ENCODE measurements at places on chromosomes 16 and 17. TPM values are rescaled to one million over a fixed set of nuclear protein-coding genes. Genes with fewer than 3 reads are reported as not detected.
A peak's percentile ranks its signal among the peaks of the same experiment; 100 is the strongest.

The NR1D1 gene
- 20.5 TPM for polyA plus RNA-seq

DNA sequence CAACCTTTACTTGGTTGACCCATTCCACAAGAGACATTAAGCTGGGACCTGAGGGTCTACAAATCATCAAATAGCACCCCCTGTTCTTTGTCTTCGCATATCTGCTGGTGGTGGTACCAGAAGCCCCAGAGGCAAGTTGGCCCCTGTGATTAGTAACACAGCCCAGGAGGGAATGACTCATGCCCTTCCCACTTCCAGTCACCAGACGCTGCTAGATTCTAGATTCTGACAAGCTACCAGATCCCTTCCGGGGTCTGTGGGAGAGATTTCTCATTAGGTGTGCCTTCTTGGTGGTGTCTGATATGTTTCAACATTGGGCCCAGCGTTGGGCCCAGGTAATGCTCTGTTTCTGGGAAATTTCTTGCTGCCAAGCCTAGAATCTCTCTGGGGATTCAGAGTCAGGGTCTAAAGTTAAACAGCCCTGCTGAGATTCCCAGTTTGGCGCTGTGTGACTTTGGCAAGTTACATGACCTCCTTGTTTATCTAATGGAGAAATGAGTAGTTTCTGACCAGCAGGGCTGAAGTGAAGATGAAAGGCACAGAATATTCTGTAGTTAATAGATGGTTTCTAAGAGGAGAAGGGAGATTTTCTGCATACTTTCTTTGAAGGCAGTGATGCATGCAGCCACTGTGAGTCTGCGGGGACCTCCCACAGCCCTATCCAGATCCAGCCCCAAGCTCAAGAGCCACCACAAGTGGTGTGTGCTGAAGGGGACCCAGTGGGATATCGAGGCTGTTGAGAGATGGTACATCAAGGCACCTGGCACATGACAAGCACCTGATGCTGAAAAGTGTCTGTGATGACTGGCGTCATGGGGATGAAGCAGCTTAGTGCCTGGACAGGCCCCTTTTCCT lies 3.9 kb downstream of the TRPV2 start:
- no peak overlapping the region for H3K4me3 ChIP-seq
- peak overlapping the region; percentile 89 for H3K27ac ChIP-seq
- H3K36me3 ChIP-seq = peaks cover 27% of the 10 kb centered on the region
- H3K27me3 ChIP-seq = no peaks in the 10 kb centered on the region
- no peak for DNase-seq

- H3K4me1 ChIP-seq = peaks cover 21% of the 10 kb centered on the region
- H3K27me3 ChIP-seq = peaks cover 21% of the 10 kb centered on the region
- peaks cover 1% of the 10 kb centered on the region for H3K36me3 ChIP-seq
- peak within 1 kb of the TSS; percentile 84 for H3K27ac ChIP-seq
Measured at GRCh38 chr17:42184713-42185620, at the start of gene HCRT. HCRT (minus strand) TSS chr17:42185452; CDS start chr17:42185365, 87 bp downstream.

DNA sequence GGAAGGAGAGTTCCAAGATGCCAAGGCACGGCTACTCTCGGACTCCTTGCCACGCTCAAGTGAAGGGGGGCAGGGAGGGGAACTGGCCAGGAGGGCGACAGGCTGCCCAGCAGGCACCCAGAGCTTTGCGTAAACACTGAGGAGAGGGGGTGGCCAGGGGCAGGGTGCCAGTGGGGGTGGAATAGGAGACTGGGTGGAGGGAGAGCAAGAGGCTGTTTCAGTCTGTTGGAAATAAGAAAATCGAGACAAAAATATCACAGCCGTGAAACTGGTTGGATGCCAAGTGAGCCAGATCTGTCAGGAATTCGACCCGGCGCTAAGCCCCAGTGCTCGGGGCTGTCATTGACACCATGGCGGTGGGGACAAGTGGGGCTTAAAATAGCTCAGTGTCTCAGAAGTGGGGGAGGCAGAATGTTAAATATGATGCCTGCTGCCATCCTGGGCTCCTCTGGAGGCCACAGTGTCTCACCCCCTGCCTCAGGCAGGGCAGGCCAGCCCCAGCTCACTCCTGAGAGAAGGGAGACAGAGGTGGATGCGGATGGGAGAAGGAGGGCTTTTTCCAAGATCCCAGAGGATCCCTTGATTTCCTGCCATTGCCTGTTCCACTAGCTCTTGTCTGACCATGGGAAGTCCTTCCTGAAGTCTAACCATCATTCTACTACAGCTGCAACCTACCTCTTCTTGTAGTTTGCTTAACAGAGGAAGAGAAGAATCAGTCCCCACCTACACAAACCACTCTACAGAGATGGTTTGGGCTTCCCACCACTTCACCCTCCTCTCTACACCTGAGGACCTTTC lies 9.5 kb downstream of the PNMT start:
- H3K27me3 ChIP-seq = no peaks in the 10 kb centered on the region
- peak overlapping the region; percentile 77 for H3K27ac ChIP-seq
- peak; percentile 58 for DNase-seq
- peaks cover 20% of the 10 kb centered on the region for H3K36me3 ChIP-seq

- no peaks in the 10 kb centered on the region for H3K27me3 ChIP-seq
- no peak for DNase-seq
- H3K4me3 ChIP-seq = no peak overlapping the region
- no peaks in the 10 kb centered on the region for H3K4me1 ChIP-seq
- no peaks in the 10 kb centered on the region for H3K36me3 ChIP-seq
- H3K27ac ChIP-seq = no peak overlapping the region
Measured at GRCh38 chr17:14781123-14781522, 480.2 kb downstream of the HS3ST3B1 start.

GRCh38 chr17:61504697-61505096 lies 52.5 kb downstream of the TBX4 start:
- H3K36me3 ChIP-seq = no peaks in the 10 kb centered on the region
- DNase-seq = no peak
- H3K27me3 ChIP-seq = no peaks in the 10 kb centered on the region
- no peaks in the 10 kb centered on the region for H3K4me1 ChIP-seq
- H3K4me3 ChIP-seq = no peak overlapping the region
- no peak overlapping the region for H3K27ac ChIP-seq

The C17orf78 gene
- not detected for polyA plus RNA-seq

DNA sequence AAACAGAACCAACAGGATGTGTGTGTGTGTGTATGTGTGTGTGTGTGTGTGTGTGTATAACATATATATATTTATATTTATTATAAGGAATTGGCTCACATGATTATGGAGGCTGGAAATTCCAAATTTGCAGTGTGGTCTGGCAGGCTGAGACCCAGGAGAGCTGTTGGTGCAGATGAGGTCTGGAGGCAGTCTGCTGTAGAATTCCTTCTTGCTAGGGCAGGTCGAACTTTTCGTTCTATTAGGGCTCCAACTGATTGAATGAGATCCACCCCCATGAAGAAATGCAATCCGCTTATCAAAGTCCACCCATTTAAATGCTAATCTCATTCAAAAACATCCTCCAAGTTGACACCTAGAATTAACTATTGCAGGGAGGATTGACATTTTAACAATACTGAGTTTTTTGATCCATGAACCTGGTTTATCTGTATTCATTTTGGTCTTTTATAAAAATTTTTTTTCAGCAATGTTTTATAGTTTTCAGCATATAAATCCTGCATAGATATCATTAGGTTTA lies 85.0 kb downstream of the CYLD start:
- H3K4me1 ChIP-seq = no peaks in the 10 kb centered on the region
- no peak overlapping the region for H3K4me3 ChIP-seq
- H3K27ac ChIP-seq = no peak overlapping the region
- no peaks in the 10 kb centered on the region for H3K36me3 ChIP-seq
- no peak for DNase-seq

DNA sequence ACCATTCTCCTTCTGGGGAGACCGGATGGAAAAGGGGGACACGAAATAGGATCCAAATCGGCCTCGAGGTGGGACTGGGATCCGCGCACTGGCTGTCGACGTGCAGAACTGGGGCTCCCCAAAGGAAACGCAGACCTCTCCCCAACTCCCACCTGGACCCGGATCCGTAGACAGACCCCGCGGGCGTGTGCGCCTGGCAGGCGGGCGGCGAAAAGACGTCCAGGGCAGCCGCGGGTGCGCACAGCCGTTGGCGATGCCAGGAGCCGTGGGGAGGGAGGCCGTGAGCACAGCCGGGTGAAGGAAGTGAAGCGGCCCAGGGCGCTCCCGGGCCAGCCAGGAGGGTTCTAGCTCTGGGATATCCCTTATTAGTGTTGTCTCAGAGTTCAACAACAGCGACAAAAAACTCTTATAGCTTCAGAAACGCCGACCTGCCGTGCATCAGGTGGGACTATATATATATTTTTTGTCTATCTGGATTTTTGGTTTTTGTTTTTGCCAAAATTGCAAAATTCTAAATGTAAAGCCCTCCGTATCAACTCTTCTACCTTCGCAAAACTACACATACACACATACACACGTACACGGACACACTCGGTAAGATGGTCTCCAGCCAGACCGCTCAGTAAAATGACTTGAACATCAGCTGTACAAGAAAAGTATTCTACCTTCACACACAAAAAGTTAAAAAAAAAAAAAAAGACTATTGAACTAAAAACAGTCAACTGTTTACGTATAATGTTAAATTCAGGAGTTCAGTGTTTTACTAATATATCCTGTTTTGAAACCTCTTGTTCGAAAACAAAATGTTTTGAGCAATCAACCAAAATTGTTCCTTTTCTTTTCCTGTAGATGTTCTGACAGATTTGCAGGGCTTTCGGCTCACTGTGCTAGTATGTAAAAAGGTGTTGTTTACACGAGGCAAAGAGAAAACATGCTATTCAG lies 5.2 kb upstream of the AATF start:
- no peak overlapping the region for H3K27ac ChIP-seq
- H3K27me3 ChIP-seq = peaks cover 96% of the 10 kb centered on the region
- peaks cover 39% of the 10 kb centered on the region for H3K4me1 ChIP-seq
- no peaks in the 10 kb centered on the region for H3K36me3 ChIP-seq
- H3K4me3 ChIP-seq = no peak overlapping the region
- no peak for DNase-seq

- no peak overlapping the region for H3K27ac ChIP-seq
- no peaks in the 10 kb centered on the region for H3K36me3 ChIP-seq
- peaks cover 4% of the 10 kb centered on the region for H3K4me1 ChIP-seq
- no peak overlapping the region for H3K4me3 ChIP-seq
Measured at GRCh38 chr17:34172390-34172918, 82.6 kb upstream of the CCL2 start.

The DNAAF1 gene
- 1.2 TPM for polyA plus RNA-seq

GRCh38 chr17:78358538-78359320 lies 1.1 kb downstream of the SOCS3 start:
- H3K4me3 ChIP-seq = peak overlapping the region; percentile 87
- H3K4me1 ChIP-seq = peaks cover 58% of the 10 kb centered on the region
- DNase-seq = peak; percentile 48
- H3K27me3 ChIP-seq = no peaks in the 10 kb centered on the region
- peak overlapping the region; percentile 98 for H3K27ac ChIP-seq
- H3K36me3 ChIP-seq = peaks cover 9% of the 10 kb centered on the region

The CCL14 gene
- 80.3 TPM for polyA plus RNA-seq

DNA sequence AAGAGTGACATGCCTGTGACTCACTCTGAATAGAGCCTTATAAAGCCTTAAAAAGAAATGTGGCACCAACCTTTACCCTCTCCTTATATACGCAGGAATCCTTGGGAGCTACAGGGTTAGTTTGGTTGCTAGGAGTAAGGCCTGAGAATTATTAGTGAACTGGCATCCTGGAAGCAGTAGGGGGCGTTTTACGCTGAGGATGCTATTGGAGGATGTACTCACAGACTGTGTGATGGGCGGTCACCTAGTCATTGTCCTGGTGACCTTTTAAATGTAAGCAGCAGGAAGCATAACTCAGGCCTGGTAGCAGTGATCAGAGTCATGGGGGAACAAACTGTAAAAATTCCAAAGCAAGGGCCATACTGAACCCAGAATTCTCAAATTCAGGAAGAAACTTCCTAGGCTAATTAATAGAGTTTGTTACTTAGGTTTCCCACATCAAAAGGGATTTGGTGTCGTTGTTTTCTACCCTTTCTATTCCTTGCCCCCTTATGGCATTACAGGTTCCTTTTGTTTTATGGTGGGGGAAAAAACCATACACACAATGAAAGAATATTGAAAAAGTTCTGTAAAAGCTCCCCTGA lies 153.8 kb downstream of the SNX11 start:
- H3K4me1 ChIP-seq = peaks cover 4% of the 10 kb centered on the region
- no peak overlapping the region for H3K27ac ChIP-seq
- no peaks in the 10 kb centered on the region for H3K36me3 ChIP-seq
- DNase-seq = no peak
- H3K27me3 ChIP-seq = peaks cover 6% of the 10 kb centered on the region

DNA sequence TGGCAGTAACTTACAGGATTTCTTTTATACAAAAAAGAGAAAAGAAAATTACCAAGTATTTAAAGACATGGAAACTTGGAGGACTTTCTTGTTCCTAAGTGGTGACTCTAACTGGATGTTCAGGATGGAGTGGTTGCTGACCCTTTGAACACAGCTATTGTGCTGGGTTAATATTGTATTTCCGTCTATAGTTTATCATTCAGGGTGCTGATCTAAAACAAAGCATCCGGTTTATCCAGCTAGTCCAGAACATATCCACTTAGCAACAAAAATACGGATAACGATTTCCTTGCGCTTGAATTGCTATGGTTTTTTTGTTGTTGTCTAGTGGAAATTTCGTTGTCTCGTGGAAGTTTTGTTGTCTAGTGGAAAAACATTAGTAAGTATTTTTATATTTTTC lies 38.2 kb downstream of the SNTB2 start:
- no peak overlapping the region for H3K27ac ChIP-seq
- no peaks in the 10 kb centered on the region for H3K27me3 ChIP-seq
- no peak overlapping the region for H3K4me3 ChIP-seq
- peak; percentile 58 for DNase-seq
- no peaks in the 10 kb centered on the region for H3K36me3 ChIP-seq

The DNAH2 gene
- 0.31 TPM for polyA plus RNA-seq

- no peak for DNase-seq
- H3K4me3 ChIP-seq = no peak overlapping the region
- no peaks in the 10 kb centered on the region for H3K4me1 ChIP-seq
- H3K27me3 ChIP-seq = no peaks in the 10 kb centered on the region
- no peak overlapping the region for H3K27ac ChIP-seq
Measured at GRCh38 chr16:46746821-46747776, 1.0 kb downstream of the MYLK3 start.

The PIGW gene
- 6.4 TPM for polyA plus RNA-seq

DNA sequence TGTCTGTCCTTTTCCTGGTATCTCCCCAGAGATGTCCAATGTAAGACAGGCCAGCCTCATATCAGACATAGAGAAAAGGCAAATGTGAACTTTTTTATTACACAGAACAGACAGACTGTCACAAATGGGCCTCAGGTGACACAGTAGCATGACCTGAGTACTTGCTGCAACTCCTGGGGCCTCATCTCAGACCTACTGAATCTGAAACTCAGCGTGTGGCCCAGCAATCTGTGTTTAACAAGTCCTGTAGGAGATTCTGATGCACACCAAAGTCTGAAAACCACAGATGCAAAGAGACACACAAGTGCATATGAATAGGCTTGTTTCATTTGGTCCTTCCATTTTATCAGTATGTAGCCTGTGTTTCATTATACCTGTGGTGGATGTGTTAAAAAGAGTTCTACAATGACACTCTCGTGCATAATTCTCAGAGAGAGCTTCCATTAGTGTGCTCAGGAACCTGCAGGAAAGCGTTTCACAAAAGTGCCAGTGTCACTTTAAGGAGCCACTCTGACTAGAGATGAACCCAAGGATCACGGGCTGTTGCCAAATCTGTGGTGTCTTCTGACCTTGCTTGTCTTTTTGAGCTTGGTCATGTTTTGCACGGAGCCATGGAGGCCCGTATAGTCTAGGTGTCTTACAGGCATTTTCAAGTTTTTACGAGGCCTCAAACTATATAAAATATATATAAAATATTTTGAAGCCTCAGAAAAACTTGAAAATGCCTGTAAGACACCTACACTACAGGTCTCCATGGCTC lies 33.8 kb upstream of the NF1 start:
- no peaks in the 10 kb centered on the region for H3K4me1 ChIP-seq
- H3K36me3 ChIP-seq = no peaks in the 10 kb centered on the region
- no peaks in the 10 kb centered on the region for H3K27me3 ChIP-seq

- H3K27me3 ChIP-seq = peaks cover 11% of the 10 kb centered on the region
- DNase-seq = peak; percentile 85
- no peak overlapping the region for H3K27ac ChIP-seq
- H3K4me1 ChIP-seq = no peaks in the 10 kb centered on the region
- H3K4me3 ChIP-seq = no peak overlapping the region
Measured at GRCh38 chr17:9817086-9817485, 4.8 kb downstream of the GSG1L2 start.

All from stomach (tissue), 19 donors.